ENCODE measurements at places on chromosomes 11 and 22.

DNA sequence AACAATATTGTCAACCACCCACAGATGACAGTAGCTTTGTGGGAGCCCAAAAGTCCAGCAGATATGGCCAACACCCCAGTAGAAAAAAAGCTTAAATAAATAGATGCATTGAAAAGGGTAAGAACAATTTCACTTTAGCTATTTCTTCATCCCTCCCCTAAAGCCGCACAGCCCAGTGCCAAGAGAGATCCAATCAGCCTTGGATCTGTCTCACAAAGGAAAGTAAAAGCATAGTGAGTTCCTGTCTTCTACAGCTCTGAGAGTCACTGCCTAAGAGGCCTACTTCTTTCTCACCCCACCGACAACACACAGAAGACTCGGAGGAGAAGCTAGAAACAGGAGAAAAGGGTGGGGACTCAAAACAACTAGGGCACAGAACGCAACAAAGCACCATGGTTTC lies 196.4 kb downstream of the SBF2 start:
- DNase-seq: no peak

- DNase-seq: no peak
Measured at GRCh38 chr22:50583294-50583861, 729 bp upstream of the CHKB start.

DNA sequence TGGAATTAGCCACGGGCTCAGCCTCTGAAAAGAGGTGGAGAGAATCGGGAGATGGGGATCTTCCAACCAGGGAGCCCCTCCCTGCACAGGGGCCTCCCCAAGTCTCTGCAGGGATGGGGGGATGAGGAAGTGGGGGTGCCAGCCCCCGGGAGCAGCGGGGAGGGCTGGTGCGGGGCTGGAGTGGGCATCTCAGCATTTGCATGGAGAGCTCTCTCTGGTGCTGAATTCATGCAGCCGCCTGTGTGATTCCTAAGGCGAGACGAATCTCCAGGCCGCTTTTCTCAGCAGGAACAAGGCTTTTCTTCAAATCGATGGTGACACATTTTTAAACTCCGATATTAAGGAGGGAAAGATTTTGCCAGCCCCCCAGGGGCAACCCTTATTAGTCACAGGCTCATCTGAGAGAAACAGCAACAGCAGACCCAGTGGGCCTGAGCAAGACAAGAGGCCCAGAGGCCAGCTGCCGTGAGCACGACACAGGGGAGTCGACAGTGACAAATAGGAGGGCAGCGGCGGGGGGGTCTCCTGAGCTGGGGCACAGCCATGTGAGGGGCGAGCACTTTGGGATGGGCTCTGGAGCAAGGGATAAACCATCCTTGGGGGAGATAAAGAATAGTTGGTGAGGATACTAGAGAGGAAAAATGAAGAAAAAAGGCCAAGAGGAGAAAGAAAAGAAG lies 29.0 kb downstream of the MACROD1 start:
- no peak for DNase-seq

GRCh38 chr11:83709434-83709833 lies 423.3 kb upstream of the CCDC90B start:
- no peak for DNase-seq

DNA sequence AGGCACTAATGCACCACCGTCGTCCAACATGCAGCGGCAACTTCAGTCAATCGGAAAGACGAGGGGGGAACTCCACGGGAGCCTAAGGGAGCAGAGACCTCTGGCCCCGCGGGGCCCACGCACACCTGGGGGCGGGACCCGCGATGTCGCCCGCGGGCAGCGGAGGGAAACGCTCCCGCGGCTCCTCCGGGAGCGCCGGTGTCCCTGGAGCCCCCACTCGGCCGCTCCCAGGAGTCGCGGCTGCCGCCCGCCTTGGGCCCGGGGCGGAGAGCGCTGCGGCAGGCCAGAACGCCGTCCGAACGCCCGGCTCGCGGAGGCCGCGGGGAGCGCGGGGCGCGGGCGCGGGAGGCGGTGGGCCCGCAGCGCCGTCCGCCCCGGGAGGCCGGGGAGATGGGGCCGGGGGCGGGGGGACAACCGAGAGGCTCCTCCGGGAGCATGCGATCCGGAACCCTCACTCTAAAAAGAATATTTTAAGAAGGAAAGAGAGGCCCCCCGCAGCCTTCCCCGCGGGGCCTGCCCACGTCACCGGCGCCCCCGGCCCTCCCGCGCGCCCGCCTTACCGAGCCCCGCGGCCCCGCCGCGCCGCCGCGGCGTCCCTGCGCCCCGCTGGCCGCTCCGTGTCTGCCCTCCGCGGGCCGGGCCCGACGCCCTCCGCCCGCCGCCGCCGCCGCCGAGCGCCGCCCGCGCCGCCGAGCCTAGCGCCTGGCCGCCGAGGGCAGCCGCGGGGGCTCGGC lies 86.6 kb upstream of the ARHGAP32 start:
- peak; percentile 5 for DNase-seq

- DNase-seq: no peak
Measured at GRCh38 chr11:20037396-20038153, 122.7 kb downstream of the DBX1 start.

- DNase-seq: no peak
Measured at GRCh38 chr22:38230108-38230825, 28.5 kb downstream of the MAFF start.

DNA sequence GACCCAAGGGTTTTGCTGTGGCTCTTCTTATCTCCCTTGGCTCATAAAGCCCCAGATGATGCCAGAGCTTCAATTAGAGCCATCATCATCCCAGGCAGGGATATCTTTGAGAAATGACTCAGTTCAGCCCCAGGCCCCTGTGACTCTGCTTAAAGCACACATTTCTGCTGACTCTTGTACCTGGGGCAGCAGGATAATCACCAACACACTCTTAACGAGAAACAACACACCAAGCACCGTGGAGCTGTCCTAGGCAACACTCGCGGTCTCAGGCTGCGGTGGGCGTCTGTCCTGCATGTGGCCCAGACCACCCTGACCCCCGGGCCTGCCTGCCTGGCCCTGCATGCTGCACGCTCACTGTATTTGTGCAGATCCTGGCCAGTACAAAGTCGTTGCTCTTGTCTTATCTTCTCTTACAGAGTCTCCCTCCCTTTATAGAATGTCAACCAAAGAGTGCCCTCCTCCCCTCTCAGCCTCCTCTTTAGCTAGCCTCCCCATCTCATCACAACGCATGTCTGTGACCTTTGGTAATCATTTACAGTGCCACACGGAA lies 114.2 kb upstream of the PARVA start:
- DNase-seq: no peak

GRCh38 chr22:49749227-49749626 lies 78.4 kb downstream of the BRD1 start:
- no peak for DNase-seq

DNA sequence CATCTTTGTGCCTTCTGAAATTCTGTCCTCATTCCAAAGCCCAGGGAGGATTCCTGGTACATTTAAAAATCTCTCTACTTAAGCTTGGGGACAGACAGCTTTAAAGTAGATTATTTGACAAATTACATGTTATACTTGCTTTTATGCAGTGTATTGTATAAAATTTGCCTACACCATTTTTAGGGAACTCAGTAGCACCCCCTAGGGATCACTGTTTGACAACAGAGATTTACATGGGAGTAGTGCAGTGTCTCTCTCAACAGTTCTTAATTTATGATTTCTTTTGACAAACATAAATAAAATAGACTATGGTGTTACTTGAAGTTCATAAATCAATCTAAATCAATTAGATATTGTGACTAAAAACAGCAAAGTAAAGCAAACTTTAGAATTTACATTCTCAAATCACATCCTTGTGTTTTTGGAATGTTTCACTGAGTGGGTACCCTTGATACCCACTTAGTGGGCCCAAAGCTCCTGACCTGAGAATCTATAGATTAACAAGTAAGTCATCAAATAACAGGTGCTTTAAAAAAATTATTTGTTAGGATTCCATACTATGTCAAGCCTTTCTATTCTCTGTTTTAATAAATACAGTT lies 428.8 kb downstream of the DYNC2H1 start:
- DNase-seq: peak; percentile 15

- DNase-seq: no peak
Measured at GRCh38 chr22:19181786-19182471, 3.4 kb upstream of the SLC25A1 start.

DNA sequence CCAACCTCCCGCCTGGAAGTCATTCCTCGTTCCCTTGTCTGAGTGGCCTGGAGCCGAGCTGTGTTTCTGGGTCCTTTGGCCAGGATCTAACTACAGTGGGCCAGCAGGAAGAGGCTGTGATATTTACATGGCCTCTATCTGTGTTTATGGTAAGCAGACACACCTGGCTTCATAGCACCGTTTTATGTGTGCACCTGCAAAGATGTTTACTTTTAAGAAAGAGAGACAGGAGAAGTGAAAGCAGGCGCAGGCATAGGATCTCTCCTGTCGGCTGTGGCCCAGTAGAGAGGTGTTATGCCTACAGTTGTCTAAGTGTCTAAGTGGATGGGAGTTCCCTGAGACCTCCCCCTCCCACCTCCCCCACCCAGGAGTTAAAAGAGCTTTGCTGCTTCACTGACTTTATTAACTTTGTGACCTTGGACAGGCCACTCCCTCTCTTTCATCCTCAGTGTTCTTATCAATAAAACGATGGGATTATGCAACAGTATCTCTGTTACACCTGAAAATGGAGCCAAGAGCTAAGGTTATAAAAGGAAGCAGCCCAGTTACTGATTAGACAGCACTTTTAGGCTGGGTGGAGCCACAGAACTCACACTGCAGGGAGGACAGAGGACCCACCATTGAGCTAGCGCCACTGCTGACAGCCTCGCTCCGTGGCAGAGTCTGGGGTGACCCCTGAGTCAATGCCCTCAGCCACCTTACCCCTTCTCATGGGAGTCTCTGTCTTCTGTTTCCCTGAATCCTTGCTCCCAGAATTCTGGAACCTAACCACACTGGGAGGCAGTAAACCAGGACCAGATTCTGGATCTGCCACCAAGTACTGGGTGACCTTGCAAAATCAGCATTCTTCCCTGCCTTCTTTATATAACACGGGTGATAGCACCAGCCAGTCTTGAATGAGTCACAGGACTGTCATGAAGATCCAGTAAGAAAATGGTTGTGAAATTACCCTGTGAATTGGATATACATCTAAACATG lies 22.0 kb downstream of the ST14 start:
- peak; percentile 74 for DNase-seq

- peak; percentile 81 for DNase-seq
Measured at GRCh38 chr11:121367001-121367843, 74.7 kb downstream of the SC5D start.

DNA sequence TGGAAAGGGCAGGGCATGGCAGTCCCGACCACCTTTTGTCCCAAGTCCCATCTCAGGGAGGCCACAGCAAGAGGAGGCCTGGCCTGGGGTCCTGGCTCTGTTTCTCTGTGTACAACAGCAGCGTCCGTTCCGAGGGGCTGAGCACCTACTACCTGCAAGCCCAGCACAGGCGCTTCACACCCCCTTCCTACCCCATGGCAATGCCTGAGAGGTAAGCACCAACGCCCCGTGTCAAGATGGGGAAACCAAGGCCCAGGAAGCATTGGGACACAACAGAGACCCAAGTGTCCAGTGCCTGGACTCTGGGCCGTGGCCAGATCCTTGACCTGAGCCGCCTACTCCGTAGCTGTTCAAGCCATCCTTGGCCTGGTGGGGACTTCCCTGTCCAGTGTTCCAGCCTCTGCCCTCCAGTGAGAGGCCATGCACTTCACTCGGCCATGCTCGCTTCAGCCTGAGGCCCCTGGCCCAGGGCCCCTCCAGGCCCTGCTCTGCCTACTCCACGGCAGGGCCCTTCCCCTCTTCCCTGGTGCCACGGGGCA lies 14.3 kb upstream of the TCF20 start:
- DNase-seq: no peak

DNA sequence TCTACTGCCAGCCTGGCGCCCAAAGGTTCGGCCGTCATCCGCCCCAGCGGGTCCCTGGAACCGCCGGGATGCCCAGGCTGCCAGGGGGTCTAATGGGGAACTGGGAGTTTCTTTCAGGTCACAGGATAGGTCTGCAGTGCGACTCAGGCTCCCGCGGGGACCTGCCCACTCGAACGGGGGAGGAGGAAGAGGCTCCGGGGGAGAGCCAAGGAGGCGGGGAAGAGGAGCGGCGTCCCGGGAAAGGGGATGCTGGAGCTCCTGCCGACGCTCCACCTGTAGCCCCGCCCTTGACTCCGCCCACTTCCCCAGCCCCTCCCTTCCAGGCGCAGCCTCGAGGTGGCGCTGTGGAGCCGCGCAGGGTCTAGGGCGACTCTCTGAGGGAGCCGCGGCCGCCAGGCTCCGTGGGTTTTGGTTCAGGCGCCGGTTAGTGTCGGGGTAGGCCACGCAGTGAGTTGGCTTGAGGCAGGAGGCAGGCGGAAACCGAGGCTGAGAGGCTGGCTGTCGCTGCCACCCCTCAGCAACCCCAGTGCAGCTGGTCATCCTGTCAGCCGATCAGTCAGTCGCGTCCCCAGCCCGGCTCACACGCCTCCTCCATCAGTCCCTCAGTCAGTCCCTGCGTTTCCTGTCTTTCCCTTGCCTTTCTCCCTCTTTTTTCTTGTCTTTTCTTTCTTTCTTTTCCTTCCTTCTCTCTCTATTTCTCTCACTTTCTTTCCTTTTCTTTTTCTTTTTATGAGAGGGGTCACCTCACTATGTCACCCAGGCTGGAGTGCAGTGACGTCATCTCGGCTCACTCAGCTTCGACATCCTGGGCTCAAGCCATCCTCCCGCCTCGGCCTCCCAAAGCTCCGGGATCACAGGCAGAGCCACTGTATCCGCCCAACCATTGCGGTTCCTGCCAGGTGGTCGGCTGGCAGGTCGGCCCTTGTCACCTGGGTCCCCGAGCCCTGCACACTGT lies 26.4 kb downstream of the YWHAH start:
- peak; percentile 88 for DNase-seq

DNA sequence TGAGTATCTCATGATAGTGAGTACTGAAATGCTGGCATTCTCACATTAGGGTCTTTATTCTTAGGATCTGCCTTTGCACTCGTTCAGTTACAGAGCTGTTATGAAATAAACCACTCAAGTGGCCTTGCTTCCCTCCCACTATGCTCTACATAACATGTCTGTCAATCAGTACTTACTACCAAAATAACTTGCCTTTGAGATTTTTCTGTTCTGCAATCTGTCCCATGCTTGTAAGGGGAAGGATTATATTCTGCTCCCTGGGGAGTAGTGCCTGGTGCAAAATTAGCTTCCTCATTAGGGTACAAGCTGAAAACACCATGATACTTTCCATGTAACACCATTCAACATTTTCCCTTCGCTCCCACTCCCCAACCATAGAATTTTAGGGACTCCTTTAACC lies 1.9 kb upstream of the GRAP2 start:
- peak; percentile 60 for DNase-seq

DNA sequence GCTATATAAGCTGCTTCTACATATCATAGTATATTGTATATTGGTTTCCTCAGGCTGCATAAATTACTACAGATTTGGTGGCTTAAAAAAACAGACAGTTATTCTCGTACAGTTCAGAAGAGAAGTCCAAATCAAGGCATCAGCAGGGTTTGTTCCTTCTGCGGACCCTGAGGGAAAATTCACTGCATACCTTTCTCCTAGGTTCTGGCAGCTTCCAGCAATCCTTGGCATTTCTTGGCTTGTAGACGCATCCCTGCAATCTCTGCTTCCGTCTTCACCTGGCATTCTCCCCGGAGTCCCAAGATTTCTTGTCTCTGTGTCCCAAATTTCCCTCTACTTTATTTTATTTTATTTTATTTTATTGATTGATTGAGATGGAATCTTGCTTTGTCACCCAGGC lies 142.8 kb downstream of the COMMD9 start:
- no peak for DNase-seq
